HFFc6 (cell line): ENCODE measurements at places on chromosomes 3 and 15.

GRCh38 chr3:151875759-151876158, 2.3 kb downstream of the SUCNR1 start:
- DNase-seq = no peak
- H3K36me3 ChIP-seq = no peaks in the 10 kb centered on the region
- peaks cover 25% of the 10 kb centered on the region for H3K4me1 ChIP-seq

DNA sequence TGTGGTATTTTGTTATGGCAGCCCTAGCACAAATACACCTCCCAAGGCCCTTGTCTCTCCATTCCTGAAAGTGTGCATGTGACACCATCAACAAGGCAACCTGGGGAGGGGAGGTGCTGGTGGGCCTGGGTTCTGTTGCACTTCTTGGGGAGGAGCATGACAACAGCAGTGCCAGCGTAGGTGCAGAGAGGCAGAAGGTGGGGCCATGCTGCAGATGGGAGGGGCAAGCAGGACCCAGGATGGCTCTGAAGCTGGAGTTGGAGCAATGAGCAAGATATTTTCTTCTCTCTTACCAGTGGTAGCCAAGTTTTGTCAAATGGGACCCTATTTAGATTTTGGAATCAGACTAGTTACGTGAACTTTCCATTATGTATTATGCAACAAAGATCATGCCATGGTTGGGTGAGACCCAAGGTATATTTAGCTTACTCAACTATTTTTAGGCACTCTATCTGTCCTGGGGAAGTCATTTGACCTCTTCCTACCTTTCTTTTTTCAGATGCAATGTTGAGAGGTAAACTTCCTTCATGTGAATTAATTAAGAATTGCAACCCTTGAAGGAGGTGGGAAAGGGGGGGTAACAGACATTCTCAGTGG, 3.4 kb downstream of the FYCO1 start:
- no peak for DNase-seq
- no peaks in the 10 kb centered on the region for H3K27me3 ChIP-seq
- H3K4me1 ChIP-seq = peaks cover 73% of the 10 kb centered on the region
- no peaks in the 10 kb centered on the region for H3K36me3 ChIP-seq

GRCh38 chr3:15808679-15809310, 11.0 kb upstream of the ANKRD28 start:
- H3K27me3 ChIP-seq = no peaks in the 10 kb centered on the region
- H3K36me3 ChIP-seq = peaks cover 4% of the 10 kb centered on the region; the same call in 1 of the 2 replicates
- no peak overlapping the region for H3K27ac ChIP-seq
- no peak overlapping the region for H3K4me3 ChIP-seq

GRCh38 chr15:41876689-41877088, 17.2 kb downstream of the SPTBN5 start:
- no peak for DNase-seq
- no peaks in the 10 kb centered on the region for H3K36me3 ChIP-seq
- H3K27me3 ChIP-seq = peaks cover 19% of the 10 kb centered on the region
- no peak overlapping the region for H3K4me3 ChIP-seq
- H3K27ac ChIP-seq = no peak overlapping the region

GRCh38 chr3:71520161-71521020, 63.1 kb downstream of the FOXP1 start:
- peaks cover 53% of the 10 kb centered on the region for H3K4me1 ChIP-seq
- no peak overlapping the region for H3K27ac ChIP-seq
- no peaks in the 10 kb centered on the region for H3K36me3 ChIP-seq

- no peaks in the 10 kb centered on the region for H3K36me3 ChIP-seq
- no peak overlapping the region for H3K27ac ChIP-seq
- no peaks in the 10 kb centered on the region for H3K4me1 ChIP-seq
- H3K27me3 ChIP-seq = no peaks in the 10 kb centered on the region; the same call in 1 of the 2 replicates
Measured at GRCh38 chr3:181134873-181135272, 145.3 kb upstream of the DNAJC19 start.

DNA sequence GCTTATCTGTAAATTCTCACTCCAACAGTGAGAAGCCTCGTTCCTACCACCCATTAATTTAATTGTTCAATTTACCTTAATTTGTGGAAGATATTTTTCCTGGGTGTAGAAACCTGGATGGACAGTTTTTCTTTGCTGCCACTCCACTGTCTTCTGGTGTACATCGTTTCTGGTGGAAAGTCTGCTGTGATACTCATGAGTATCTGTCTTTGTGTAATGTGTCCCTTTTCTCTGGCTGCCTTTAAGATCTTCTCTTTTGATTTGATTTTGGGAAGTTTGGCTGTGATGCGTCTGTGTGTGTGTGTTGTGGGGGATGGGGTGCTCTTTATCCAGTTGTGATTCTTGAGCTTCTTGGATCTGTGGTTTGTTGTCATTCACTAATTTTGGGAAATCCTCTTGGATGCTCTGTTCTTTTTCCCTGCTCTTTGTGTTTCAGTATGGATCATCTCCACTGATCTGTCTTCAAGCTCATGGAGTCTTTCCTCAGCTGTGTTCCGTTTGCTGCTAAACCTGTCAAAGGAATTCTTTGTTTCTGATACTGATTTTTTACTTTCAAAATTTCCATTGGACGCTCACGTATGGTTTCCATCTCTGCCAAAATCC, 42.2 kb upstream of the NR2C2 start:
- DNase-seq = no peak
- peaks cover 22% of the 10 kb centered on the region for H3K27me3 ChIP-seq
- H3K36me3 ChIP-seq = peaks cover 13% of the 10 kb centered on the region
- H3K27ac ChIP-seq = no peak overlapping the region

DNA sequence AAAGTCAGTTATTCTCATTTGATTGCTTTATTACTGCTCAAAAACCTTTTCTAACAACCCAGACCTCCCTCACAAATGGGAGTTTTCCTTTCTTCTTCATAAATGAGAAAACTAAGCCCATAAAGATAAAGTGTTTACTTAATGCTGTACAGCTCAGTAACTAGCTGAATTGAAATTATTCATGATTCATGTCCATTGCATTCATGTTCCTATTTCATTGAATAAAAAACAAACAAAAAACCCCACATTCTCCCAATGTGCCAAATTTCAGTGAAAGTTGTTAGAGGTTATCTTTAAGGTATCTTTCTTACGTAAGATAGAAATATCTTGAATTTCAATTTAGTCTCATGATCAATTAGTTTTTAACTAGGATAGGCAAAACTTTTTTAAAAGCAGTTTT, 2.8 kb downstream of the PLSCR2 start:
- no peaks in the 10 kb centered on the region for H3K36me3 ChIP-seq
- peaks cover 54% of the 10 kb centered on the region for H3K4me1 ChIP-seq
- H3K27me3 ChIP-seq = peaks cover 4% of the 10 kb centered on the region
- peak; percentile 6 for DNase-seq

GRCh38 chr3:175983379-175983778, 1124.2 kb downstream of the NAALADL2 start:
- H3K4me1 ChIP-seq = peaks cover 20% of the 10 kb centered on the region
- peak; percentile 25 for DNase-seq
- H3K27me3 ChIP-seq = no peaks in the 10 kb centered on the region

DNA sequence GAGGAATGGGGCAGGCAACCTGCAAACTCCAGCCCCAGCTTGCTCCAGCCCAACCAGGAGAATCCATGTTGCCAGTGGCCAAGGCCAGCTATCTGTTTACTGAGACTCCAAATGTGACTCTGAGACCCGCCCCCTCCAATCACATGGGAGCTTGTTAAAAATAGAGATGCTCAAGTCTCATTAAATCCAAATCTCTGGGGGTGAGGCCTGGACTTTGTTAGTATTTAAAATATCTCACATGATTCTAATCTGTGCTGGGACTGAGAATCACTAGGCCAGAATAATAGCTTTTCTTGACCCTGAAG, 224.2 kb upstream of the TBL1XR1 start:
- DNase-seq = no peak
- H3K27me3 ChIP-seq = no peaks in the 10 kb centered on the region; the same call in none of the 2 replicates
- H3K36me3 ChIP-seq = no peaks in the 10 kb centered on the region
- no peak overlapping the region for H3K4me3 ChIP-seq

GRCh38 chr3:197956626-197956988, 3.4 kb upstream of the LMLN start:
- peaks cover 56% of the 10 kb centered on the region for H3K36me3 ChIP-seq
- H3K4me1 ChIP-seq = peaks cover 66% of the 10 kb centered on the region
- 0 out of 2 replicates have a peak overlapping the region, but pooled peaks have one; percentile 12 for H3K4me3 ChIP-seq

DNA sequence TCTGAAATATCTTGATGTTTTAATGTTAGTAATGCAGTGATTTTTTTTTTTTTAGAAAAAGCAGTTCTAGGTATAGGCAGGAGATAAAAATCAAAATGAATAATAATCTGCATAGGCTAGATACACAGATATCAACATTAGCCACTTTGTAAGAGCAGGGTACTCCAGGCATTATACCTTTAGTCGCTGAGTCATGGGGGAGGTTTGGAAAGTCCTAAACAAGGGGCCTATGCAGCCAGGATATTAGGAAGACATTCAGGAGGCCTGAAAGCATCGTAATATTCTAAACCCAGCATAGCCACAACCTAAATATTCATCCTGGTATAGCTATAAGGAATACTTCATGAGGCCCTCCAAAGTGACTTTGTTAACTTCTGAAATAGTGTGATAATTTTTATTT, 258.1 kb upstream of the NECTIN3 start:
- peak overlapping the region; percentile 86 for H3K27ac ChIP-seq
- no peaks in the 10 kb centered on the region for H3K36me3 ChIP-seq
- H3K4me1 ChIP-seq = peaks cover 76% of the 10 kb centered on the region

DNA sequence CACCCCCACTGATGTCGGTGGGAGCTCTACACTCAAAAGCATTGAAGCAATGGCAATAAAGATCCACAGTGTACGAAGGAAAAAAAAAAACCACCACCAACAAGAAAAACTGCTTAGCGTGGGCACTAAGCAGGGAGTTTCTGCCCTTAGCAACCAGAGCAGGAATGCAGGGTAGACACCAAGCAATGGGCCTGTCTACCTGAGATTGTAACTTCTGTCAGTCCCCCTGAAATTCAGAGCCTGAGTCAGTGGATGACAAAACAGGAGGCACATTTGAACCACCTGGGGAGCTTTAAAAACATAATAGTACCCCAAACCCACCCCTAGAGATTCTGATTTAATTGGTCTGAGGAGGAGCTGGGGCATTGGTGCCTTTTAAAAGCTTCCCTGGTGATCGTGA, 275.2 kb downstream of the SATB1 start:
- no peak overlapping the region for H3K27ac ChIP-seq
- no peaks in the 10 kb centered on the region; the same call in 1 of the 2 replicates for H3K27me3 ChIP-seq
- H3K4me3 ChIP-seq = no peak overlapping the region
- DNase-seq = no peak
- peaks cover 42% of the 10 kb centered on the region for H3K4me1 ChIP-seq

GRCh38 chr3:114365909-114366308, 72.1 kb downstream of the TIGIT start:
- no peak overlapping the region for H3K4me3 ChIP-seq
- no peaks in the 10 kb centered on the region for H3K36me3 ChIP-seq
- peaks cover 41% of the 10 kb centered on the region for H3K4me1 ChIP-seq

GRCh38 chr3:105315144-105315543, 51.6 kb upstream of the ALCAM start:
- peaks cover 15% of the 10 kb centered on the region for H3K36me3 ChIP-seq
- H3K27me3 ChIP-seq = no peaks in the 10 kb centered on the region
- no peak overlapping the region for H3K4me3 ChIP-seq
- no peak for DNase-seq
